ENCODE measurements at places on chromosomes 2 and 18.

DNA sequence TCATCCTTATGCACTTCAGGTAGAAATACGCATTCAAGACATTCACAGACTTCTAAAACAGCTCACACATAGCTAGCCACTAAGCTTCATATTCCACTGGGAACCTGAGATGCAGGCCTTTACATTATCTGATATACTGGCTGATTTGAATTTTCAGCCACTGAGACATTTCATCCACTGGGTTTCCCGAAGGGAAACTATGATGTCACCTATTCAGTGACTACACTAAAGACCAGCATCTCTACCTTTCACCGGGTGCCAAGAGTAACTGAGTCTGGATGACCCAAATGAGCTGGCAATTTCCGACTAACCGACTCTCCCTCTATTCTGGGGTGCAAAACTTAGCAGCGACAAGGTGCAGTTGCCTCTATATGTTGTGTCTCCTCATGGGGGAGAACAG lies 31.8 kb upstream of the SP140L start:
- no peak for DNase-seq

DNA sequence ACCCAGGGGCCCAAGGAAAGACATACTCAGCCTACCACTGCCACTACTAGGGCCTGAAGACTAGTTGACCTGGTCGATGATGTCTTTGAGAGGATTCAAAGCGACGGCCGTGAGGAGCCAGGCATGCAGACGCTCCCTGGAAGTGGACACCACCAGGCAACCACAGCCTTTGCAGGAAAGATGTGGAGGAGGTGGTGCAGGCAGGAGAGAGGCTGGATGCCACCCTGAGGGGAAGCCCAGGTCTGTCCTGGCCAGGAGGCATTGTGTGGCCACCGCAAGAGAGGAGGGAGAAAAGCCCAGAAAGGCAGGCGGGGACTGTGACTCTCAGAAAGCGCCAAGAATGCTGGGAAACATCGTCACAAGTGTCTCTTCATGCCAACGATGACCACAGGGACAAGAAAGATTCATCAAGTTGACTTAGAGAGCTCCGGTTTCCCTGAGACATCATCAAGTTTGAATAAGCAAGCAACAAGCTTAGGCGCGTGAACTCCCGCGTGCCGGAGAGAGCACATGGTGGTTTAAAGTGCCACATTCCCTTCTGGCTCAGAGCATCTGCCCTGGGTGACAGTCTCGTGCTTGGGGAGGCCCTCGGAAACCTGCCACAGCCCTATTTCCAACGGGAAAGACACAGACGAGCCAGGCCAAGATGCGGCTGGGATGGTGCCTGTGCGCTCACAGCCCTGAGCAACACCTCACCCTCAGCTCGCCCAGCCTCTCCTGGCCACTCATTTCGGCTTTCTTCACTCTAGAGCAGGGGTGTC lies 464.5 kb upstream of the SALL3 start:
- no peak for DNase-seq

GRCh38 chr2:73268830-73269685 lies 15.2 kb downstream of the FBXO41 start:
- no peak for DNase-seq

DNA sequence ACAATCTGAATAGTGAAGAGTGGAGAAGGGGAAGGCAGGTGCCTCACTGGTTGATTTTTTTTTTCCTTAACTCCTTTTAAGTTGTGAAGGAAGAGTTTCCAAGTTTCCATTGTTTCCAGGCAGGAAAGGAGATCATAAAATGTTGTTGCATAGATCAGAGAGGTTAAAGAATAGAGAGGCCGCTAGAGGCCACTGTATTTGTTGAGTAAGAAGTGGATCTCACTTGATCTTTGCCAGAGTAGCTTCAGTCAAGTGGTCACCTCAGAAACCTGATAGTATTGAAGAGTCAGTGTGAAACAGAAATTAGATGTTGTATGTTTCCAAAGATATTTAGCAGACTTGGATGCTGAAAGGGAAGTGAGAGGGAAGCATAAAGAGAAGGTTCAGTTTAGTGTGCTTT lies 17.6 kb downstream of the CTNNA2 start:
- no peak for DNase-seq

- DNase-seq, result no peak
Observed at GRCh38 chr2:86225581-86225980, 26.3 kb downstream of the MRPL35 start.

- no peak for DNase-seq
Observed at GRCh38 chr2:233690444-233690843, 2.2 kb upstream of the UGT1A6 start.

DNA sequence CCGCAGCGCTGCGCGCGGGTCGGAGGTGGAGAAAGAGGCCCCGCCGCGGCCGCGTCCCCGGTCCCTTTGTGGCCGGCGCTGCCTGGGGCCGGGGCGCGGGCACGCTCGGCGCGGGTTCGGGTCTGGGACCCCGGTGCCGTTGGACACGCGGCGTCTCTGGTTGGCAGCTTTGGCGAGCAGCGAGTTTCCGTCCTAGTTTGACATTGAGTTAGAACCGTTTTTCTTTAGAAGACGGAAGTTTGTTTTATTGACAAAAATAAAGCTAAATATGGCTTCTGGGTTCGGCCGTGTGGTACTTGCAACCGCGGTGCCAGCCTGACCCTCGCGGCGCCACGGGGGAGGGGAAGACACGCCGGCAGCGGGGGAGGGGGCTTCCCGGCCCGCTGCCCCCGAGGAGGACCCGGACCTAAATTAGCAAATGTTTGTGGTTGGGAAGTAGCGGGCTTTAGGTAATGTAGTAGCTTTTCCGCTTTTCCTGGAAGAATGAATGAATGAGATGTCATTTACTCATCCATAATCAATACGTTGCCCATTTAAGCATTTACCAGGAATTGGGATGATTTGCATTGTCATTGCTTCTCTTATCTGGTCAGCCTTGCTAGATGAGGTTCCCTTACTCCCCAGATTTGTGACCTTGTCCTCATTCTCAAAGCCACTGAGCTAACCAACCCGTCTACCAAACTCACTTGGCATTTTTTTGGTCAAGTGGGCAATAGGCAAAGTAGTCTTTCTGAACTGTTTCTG lies 530 bp downstream of the GALNT1 start:
- DNase-seq, result no peak

GRCh38 chr18:22473366-22473765 lies 55.7 kb upstream of the CTAGE1 start:
- no peak for DNase-seq

DNA sequence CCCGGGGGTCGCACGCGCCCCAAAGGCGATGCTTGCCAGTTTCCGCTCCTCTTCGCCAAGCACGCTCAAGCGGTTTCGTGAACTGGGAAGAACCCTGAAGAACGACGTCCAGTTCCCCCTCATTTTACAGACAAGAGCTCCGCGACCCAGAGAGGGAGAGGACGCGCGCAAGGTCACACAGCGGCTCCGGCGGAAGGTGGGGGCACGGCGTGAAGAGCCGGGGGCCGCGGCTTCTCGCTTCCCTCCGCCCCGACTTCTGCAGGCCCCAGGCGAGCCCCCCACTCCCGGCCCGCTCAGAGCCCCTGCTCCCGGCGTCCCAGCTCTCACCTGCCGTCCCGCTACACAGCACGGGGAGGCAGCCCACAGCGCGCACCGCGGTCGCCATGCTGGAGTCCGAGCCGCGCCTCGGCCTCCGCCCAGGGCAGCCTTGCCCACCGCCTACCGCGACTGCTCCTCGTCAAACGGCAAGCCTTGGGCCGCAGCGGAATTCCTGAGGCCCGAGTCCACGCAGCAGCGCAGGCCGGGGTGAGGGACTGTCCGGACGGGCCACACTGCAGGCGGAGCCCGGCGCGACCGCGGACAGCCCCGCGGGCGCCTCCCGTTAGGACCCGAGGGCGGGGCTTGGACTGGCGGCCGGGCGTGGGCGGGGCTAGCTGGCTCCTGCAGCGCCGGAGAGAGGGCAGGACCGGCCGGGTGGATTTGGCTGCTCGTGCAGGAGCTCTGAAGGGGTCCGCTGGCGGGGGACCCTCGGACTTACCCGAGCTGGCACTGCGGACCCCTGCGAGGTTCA lies at the start of gene MRPS5:
Gene MRPS5 (minus strand): TSS at position 402 of the 790 bp plus-strand sequence. CDS start 17 bp downstream, at position 385.
- peak; percentile 3 for DNase-seq

DNA sequence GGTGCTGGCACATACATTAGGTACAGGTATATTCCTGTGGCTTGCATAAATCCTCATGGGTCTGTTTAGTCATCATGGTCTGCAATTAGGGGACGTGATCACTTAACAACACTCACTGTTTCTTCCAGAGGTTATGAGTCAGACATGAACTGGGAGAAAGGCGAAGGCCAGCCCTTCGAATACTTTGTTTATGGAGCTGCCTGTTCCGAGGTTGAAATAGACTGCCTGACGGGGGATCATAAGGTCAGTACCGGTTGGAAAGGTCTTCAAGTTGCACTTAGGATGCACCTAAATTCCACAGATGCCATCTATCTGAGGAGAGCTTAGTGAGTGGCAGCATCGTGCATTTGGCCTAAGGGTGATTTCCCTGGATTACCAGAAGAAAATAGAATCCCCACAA lies 76.9 kb downstream of the AOX1 start:
- no peak for DNase-seq

Data from AG04450 (cell line).